ENCODE measurements at places on chromosomes 13 and 19. TPM values are rescaled to one million over a fixed set of nuclear protein-coding genes. Genes with fewer than 3 reads are reported as not detected.

Gene ZNF610
- not detected for total RNA-seq

Gene C3
- 2,421 TPM for total RNA-seq

Gene IRS2
- 42.4 TPM for total RNA-seq

Gene ZNF878
- total RNA-seq: not detected

Gene PABPC3
- total RNA-seq: not detected

Gene APLP1
- 0.21 TPM for total RNA-seq

Gene ZNF835
- 4.0 TPM for total RNA-seq

Gene DLL3
- not detected for total RNA-seq

GRCh38 chr19:9406798-9407352 lies 28.5 kb downstream of the ZNF266 start:
- DNase-seq: peak; percentile 69

- no peak for DNase-seq
Observed at GRCh38 chr13:30030141-30030750, 179.8 kb upstream of the UBL3 start.

- no peak for DNase-seq
Observed at GRCh38 chr13:107233541-107233940, 665.6 kb upstream of the ARGLU1 start.

DNA sequence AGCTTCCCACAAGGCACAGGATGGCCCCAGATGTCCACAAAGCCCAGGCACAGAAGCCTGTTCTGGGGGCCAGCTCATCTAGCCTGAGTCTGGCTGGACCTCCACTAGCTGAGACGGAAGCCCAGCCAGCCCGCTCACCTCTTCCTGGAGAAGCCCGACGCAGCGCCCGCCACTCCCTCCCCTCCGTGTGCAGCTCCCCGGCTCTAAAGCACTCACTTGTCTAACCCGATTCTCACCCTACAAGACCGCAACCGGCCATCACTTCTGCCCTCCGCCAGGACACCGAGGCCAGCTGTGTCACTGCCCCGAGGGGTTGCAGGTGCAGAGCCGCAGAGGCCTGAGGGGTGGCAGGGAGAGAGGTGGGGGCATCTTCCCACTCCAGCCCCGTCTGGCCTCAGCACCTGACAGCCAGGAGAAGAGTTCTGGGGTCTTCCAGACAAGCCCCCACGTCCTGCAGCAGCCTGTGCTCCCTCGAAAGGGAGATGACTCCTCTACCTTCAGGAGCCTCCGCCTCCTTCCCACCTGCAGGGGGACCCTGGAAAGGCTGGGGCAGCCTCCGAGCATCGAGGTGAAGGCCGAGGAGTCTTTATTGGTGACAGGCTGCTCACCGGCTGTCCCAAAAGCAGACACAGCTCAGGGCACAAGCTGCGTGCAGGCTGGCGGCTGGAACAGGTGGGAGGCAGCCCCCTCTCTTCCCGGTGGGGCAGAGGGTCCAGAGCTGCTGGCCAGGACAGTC lies 5.9 kb upstream of the DIRAS1 start:
- DNase-seq: no peak

DNA sequence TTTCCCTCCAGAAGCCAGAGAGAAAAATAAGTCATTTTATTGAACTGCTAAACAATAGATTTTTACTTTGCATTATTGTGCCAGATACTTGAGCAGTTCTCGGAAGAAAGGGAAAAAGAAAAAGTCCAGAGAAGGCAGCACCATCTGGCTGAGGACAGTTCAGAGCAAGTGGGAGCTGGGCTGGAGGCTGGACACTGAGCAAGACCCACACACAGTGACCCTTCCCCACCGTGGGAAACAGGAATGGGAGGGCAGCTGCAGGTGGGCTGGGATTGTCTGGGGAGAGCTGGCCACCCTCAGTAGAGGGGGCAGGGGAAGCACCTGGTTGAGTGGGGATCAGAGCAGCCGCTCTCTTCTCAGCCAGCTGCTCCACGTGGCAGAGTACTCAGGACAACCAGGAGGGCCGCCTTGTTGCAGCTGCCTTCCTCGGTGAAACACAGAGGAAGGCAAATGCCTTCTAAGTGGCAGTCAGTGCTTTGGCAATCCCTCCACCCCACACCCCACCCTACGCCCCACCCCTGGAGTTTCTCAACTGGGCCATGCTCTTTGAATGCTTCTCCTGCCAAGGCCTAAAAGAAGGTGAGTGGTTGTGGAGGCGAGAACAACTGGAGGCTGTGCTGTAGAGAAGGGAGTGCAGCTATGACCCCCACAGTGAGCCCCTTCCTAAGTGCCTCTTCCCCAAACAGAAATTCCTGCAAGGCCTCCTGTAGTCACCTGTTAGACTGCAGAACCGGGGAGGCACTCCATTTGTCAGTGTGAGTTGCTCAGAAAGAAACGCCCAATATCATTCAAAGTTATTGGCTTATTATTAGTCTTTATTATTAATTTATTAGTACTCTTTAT lies 179.3 kb downstream of the ZIC5 start:
- DNase-seq: no peak

DNA sequence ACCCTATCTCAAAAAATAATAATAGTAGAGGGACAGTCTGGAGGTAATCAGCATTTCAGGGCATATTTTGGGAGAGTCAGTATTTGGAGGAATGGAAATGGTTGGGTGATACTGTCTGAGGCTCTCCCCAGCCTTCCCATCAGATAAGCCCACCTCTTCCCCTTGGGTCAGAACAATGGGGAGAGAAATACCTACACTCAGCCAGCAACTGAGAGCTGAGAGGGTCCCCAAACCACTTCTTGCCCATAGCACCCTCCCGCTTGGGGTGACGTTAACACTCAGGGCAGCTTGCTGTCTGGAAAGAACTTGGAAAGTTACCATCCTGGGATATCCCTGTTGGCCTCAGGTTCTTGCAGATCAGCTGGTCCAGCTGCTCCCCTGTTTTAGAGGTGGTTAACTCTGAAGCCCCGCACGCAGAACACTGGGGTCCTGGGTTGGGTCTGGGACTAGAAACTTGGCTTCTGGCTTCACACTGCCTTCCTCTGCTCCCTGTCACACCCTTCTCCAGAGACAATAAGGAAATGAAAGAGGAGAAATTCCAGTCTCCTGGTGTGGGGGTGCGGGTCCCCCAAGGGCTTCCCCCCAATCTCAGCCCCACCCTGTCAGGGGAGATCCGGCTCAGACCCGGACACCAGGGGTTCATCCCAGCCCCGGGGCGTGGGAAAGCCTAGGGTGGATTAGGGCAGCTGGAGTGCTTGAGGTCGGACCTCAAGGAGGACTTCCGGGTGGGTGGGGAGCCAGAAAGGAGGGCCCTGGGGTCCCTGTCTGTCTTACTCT lies 2.5 kb downstream of the FOXA3 start:
- DNase-seq: no peak

DNA sequence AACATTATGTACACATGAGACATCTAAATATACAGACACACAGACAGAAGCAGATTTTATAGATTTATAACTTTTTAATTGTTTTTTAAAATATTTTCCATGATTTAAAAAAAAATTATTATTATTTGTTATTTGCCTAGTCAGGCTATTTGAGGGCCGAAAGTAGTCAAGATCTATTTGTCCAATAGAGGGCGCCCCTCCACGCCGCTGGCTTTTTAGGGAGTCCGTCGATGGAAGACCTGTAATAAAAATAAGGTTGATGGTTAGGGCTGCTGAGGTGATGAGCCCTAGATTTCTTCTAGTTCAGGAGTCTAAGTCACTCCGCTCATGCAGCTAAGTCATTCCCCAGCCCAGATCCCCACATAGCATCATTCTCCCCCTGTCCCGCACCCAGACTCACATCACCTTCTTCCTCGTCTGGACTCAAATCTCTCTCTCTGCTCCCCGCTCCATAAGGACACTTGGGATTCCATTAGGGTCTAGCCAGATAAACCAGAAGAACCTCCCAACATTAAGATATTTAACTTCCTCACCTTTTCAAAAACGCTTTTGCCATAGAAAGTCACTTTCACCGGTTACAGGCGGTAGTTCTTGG lies 33.9 kb upstream of the CEACAM21 start:
- DNase-seq: no peak

DNA sequence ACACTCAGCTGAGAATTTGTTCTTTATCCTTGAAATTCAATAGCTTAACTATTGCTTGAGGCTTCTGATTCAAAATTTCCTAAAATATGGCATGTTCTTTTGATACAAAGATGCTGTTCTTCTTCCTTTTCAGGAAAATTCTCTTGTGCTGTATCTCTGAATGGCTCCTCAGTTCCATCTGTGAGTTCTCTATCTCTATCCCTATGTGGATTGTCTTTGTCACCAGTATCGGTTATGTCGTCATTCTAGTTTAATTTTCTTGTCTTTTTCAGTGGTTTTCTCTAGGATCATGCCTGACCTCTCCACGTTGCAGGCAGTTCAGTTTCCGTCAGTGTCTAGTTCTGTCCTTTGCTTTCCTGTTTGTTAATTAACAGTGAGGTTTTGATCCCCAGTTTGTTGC lies 104.6 kb upstream of the GJB6 start:
- DNase-seq: no peak

All from ascending aorta (tissue), 2 donors.